Stimulated activated CD4-positive, alpha-beta T cell treated with anti-CD3 and anti-CD28 coated beads, Interleukin-15, amount 100 ng/mL, for 24 hours (primary cell): ENCODE measurements at places on chromosomes 16 and 17.

DNA sequence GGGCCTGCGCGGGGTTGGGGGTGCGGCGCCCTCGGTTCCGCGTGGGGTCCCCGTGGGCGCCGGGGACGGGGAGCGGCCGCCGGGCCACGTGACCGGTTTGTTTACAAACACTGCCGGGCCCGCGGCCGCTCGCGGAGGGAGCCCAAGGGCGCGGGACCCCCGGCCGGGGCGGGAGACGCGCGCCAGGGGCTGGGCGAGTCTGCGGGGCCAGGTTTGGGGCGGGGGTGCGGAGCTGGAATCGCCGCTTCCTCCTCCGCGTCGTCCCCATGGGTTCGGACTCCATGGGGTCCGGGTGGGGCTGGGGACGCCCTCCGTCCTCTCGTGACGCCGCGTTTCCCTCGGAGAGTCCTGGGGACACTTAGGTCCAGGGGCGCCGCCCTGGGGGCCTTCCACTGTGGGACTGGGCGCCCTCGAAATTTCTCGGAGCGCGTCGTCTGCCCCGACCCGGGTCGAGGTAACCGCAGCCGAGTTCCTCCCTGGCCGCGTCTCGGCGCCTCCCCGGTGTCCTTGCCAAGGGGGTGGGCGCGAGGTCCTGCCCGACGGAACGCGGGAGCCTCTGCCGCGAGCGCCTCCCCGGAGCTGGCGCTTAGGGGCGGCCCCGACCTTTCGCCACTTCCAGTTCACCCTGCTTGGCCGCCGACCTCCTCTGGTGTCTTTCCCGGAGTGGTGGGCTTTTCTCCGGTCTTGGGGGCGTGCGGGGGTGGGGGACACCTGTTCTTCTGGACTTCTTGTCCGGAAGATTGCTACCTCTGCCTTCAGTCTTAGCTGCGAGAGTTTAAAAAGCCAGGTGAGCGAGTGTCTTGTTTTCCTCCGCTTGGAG, 684 bp downstream of the YPEL2 start:
- DNase-seq: peak; percentile 55

GRCh38 chr16:79509211-79509631, 91.3 kb downstream of the MAF start:
- no peak for DNase-seq

- peak; percentile 56 for DNase-seq
These were observed 24.8 kb upstream of the MRPS23 start for GRCh38 chr17:57874434-57875289.

DNA sequence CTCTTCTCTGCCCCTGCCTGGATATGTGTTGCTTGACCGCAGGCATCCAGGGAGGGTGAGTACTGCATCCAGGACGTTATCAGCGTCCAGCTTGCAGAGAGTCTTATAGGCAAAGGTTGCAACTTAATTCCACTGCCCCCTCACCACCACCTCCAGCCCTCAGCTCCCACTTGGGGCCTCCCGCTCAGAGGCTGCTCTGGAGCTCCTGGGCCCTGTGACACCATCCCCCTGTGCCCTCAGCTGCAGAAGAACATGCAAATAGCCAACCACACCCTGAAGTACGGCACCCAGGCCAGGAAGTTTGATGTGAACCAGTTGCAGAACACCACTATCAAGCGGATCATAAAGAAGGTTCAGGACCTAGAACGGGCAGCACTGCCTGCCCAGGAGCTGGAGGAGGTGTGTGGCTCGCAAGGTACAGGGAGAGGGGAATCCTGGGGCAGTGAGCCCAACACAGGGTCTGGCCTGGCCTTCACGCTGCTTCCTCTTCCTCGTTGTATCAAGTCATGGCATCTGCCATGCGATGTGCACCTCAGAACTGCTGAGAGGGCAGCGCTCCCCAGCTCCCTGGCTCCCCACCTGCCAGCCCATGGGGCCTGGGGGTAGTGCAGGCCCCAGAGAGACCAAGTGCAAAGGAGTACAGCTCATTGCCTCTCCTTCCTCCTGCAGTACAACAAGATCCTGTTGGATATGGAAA, 9.6 kb downstream of the ACE start:
- no peak for DNase-seq

DNA sequence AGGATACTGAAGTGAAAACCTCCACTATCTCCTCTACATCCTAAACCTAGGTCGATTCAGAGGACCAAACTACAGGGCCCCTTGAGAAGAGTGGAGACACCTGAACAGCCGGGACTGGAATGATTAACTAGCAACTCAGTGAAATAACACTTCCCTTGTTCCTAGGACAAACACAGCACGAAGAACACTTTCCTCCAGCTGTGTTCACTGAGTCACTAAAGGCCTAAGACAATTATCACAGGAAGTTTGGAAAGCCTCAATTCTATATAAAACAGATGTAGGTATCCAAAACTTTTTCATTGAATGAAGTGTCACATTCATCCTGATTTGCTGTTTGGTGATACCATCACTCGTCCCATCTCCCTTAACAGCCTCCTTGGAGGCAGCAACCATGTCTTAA, 15.5 kb upstream of the CUEDC1 start:
- DNase-seq: no peak

DNA sequence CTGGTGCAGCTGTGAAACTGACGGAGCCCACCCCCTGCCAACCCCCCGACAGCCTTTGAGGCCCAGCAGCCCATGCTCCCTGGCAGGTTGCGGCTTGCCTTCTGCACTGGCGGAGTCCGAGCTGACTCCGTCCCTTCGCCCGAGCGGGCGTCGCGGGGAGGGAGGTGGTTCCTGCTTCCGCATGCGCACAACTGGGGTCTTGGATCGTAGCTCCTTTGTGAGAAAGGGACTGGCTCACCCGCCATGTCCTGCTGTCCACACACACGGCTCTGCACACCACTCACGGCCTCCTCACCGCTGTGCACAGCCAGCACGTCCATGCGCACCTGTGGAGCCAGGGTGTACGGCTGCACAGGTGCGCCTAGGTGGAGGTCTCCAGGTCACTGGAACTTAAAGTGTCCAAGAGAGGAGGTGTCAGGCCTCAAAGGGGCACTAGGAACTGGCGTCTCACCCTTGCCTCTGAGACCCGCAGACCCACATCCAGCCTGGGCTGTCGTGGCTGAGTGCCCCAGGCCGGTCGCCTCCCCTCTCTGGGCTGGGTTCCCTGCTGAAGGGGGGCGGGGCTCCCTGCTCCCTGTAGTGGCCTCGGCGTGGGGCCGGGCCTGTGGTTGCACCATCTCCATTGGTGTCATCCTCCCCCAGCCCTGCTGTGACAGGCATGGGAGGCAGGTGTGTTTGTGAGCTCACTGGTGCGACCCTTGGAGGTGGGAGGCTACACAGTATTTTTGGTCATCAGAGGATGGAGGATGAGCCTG, 45.3 kb downstream of the JPH3 start:
- no peak for DNase-seq

DNA sequence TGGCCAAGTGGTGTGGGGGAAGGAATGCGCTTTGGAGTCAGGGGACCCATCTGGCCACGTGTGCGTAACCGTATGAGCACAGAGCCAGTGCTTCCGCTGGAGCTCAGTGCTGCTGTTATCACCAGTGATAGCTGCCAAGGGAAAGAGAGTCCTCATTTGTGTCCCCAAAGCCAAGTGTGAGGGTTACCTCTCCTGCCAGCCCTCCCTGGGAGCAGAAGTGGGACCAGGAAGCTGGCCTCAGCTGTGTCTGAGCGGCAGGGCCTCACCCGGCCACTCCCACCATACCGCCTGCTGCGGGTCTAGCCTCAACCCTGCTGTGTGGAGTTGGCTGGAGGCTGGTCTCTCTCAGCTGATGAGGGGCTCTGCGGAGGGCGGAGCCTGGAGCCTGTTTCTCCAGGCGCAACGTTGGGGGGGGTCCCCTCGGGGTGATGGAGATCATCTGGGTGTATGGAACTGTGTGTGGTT, 44.5 kb downstream of the MEAK7 start:
- no peak for DNase-seq

DNA sequence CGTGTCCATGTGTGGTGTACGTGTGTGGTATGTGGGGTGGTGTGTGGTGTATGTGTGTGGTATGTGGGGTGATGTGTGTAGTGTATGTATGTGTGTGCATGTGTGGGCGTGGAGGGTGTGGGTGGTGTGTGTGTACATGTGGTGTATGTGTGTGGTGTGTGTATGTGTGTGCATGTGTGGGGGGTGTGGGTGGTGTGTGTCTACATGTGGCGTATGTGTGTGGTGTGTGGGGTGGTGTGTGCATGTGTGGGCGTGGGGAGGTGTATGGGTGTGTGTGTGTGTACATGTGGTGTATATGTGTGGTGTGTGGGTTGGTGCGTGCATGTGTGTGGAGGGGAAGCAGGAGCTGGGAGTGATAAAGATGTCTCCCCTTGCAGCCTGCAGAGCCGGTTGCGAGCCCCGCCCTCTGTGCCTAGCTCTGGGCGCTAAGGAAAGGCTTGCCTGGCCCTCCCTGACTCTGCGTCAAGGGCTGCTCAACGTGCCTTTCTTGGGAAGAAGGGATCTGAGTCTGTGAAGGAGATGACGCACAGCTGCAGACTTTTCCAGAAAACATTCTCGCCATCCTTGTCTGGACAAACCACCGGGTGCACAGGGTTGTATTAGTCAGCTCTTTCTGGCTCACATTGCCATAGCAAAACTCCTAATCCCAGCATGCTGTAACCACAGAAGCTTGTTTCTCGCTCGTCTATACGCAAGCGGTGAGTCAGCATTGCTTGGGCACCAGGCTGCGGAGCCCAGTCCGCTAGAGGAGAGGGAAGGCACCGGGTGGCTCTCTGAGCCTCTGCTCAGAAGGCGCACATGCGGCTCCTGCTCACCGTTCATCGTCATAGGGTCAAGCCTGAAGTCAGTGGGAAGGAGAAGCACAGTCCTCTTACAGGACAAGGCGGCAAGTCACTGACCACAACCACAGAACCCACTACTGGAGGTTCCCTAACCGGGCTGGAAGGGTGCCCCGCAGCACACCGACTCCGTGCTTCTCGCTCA, 2.0 kb upstream of the CD300H start:
- DNase-seq: peak; percentile 67

DNA sequence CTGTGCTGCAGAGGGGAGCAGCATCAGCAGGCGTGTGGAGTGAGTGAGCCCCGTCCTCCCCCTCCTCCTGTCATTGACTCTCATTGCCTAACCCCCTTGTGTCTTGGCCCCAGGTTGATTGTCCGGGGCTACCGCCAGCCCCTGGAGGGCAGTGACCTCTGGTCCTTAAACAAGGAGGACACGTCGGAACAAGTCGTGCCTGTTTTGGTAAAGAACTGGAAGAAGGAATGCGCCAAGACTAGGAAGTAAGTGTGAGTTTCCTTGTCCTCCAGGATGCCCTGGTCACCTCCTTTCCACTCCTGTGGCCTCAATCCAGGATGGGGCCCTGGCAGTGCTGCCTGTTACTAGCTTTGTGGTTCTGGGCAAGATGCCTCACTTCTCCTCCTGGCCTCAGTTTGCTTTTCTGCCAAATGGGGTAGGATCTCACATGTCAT, 87.0 kb downstream of the ABCC1 start:
- DNase-seq: no peak

DNA sequence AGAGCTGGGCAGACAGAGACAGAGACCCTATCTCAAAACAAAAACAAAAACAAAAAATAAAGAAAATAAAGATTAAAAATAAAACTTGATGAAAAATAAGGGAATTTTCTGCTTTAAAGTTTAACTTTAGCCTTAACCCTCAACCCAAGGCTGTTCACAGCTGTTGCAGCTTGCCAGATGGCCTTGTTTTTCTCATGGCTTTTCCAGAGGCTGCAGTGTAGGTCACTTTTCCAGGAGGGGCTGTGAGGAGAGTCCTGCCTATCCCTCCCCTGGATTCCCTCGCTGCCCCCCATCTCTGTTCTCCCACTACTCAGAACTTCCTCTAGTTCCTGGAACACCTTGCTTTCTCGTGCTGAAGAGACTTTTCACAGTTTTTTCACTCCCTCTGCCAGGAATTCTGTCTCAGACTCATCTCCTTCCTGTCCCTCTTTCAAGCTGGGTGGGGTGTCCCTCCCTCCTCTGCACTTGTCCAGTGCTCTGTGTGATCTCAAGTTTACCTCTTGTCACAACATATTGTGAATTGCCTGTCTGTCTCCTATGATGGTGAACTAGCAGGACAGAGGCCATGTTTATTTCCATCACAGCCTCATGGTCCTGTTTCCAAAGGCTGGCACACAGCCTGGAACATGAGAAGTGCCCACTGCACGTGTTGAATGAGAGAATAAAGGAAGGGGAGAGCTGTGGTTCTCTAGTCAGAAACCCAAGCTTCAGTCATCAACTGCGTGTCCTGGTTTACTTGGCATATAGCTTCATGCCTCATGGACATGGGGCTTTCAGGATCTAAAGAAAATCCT, 69.9 kb upstream of the MSI2 start:
- DNase-seq: no peak
